NCI-H1417 (cell line): ENCODE measurements at places on chromosomes 1 and 21.

- no peak for DNase-seq
Measured at GRCh38 chr21:18252680-18253079, 8.0 kb downstream of the CHODL start.

GRCh38 chr1:15994590-15995351 is 9.3 kb upstream of the SRARP start:
- DNase-seq, result peak; percentile 10

DNA sequence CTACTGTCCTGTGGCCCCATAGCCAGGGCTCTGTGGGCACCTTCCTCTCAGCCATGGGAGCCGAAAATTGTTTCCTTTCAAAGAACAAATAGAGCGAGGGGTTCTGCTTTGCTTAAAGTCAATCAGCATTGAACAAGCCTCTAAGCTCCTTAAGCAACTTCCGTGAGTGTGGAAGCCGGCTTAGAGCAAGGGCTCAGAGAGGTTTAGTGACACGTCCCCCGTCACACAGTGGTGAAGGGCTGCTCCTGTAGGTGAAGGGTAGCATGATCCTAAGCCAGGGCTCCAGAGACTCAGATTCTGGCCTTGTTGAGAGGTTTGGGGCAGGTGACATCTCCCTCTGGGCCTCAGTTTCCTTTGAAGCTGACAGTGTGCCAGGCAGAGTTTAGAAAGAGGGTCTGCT is 94.0 kb upstream of the WNT4 start:
- DNase-seq, result no peak

DNA sequence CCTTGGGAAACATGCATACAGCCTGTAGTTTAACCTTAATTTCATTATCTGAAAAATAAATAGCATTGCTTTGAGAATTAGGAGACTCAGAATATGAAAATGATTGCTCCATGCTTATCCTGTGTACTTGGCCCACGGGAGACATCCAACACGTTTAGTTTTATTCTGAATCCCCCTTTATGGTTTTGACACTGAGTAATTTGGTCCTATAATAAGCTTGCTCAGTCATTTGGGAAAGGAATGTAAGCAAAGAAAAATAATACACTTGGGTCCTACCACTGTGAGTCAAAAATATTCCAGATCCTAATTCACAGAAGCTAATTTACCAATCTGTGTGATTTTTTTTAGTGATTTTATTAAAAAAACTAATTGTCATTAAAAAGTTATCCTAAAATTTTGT is 557.3 kb downstream of the USP25 start:
- no peak for DNase-seq

DNA sequence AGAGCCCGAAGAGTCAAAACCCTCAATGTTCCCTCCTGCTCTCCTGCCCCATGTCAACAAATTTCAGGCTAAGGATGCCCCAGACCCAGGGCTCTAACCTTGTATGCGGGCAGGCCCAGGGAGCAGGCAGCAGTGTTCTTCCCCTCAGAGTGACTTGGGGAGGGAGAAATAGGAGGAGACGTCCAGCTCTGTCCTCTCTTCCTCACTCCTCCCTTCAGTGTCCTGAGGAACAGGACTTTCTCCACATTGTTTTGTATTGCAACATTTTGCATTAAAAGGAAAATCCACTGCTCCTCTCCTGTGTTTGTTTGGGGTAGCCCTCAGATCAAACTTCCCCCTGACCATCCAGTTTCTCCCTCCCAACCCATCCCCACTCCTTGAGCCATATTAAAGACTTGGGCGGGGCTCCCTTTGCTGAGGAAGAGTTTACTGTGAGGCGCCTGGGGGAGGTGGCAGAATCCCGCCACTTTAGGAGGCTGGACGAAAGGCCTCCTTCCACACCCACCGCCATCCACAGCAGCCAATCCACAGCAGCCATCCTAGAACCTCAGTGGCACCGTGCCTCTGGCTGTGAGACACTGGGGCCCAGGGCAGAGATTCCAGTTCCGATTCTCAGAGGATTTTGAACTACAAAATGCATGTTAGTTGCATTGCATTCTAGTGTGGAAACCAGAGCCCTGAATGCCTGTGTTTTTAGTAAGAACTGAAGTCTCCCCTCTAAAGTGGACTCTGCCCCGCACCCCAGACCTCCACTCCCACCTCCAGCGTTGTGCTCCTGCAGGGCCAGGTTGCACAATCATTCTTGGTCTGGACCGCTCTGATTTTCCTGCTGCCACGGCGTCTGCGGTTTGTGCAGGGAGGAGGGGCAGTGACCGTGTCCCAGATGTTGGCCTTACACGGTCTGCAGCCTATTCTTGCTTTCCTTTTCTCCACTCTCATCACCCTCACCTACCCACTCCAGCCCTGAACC is 3.0 kb downstream of the OLFML3 start:
- no peak for DNase-seq

GRCh38 chr21:14688412-14688811 is 142.3 kb upstream of the SAMSN1 start:
- DNase-seq, result no peak
